Amniotic stem cell (primary cell): ENCODE measurements at places on chromosomes 1 and 21.
A peak's percentile ranks its signal among the peaks of the same experiment; 100 is the strongest.

DNA sequence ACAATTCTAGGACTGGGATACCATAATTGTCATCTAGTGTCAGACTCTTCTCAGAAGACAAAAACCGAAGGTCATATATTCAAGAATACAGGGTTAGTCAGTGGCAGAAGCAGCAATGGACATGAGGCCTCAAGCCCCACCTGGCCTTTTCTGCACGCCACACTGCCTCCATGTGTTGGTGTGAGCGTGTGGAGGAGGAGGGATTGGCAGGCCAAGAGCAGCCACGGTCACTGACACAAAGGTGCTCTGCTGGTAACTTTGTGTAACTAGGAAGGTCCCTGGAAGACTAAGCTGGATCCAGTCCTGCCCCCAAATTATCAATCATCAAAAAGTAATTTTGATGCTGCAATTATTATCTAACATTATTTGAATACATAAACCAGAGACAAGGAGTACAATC, 34.9 kb downstream of the HSF2BP start:
- DNase-seq, result no peak

DNA sequence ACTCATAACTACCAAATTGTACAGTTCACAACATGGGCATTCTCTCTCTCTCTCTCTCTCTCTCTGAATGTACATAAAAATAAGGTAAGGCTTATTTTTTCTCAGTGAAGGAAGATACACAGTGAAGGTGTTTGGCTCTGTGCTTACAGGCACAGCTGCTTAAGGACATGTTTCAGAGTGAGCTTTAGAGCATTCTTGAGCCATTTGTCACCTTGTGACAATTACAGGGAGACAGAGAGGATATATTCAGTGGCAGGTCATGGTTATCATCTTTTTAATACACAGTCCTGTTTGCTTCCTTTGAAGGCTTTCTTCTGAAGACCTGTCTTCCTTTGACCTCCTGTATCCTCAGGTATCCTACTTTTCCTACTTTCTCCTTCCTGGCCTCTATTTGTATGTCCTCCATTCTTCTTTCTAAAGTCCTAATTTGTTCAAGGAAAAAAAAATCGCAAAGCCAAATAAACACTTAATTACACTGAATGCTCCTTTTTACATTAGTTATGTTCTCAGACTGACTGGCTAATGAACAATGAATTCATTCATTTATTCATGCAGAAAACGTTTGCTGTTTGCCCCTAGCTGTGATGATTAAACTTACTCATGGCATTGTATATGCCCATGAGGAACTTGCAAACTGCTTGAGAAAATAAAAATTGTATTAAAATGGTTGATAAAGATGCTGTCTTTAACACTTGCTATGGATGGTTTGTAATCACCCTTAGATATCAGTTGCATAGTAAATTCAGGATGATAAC, 33.4 kb downstream of the HSD17B7 start:
- DNase-seq, result no peak

DNA sequence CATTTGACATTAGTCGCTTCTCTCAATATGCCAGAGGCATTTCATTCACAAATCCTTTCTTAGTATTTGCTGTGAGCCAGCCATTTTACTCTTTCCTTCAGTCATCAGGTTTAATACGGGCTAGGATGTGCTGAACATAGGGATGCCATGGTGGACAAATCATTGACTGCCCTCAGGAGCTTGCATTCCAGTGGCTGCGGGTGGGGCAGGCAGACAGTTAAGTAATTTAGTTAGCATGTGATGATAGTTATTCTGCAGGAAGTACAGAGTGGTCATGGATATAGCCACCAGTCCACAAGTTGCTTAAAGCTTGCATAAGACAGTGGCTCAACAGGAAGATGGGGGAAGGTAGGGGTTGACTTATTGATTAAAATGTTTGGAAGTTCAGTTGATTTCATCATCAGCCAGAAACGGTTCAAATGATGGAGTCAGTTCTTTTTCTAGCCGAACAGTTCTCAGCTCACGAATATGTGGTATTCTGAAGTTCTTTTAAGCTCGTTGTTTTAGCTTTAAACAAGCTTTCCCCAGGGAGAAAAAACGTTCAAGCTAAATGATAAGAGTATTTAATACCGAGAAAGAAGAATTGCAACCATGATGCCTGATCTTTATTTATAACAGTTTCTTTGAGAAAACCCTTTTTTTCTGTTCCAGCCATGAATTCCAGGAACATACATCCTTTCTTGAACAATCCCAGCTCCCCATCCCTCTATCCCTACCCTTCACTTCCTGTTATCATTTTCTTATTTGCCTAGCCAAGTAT, 1.4 kb downstream of the SLC22A15 start:
- no peak for DNase-seq

DNA sequence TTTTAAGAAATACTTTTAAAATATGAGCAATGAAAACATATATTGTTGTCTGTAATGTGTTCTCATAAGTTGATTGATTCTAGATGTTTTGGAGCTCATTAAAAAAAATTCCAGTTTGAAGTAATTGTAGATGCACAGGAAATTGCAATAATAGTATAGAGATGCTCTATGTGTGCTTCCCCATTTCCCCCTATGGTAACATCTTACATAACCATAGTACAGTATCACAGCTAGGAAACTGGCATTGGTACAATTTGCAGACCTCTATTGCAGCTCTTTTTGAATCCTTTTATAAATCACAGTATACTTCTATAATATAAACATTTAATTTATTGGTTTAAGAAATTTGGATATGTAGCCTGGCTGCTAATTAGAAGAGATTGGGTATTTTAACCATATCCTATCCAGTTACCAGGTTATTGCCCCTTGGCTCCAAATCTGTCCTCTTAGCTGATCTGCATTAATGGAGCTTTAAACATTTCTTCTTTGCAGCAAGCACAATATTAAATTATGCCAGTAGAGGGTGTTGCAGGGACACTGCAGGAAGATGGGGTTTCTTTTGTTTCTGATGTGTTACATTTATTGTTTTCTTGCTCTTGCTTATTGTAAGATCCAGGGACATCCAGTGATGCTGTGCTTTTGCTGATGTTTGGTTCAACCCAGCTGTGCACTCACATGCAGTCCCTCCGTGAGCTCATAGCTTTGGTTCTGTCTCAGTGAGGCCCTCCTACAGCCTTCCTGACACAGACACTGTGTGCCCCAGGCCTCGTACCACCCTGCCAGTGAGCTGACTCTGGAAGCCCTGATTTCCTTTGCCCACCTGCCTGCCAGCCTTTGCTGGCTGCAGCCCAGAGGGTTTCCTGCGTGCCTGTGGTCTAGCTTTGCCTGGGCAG, 103.3 kb downstream of the RABGAP1L start:
- peak; percentile 18 for DNase-seq

- DNase-seq, result no peak
These were observed 9.0 kb upstream of the EPS8L3 start for GRCh38 chr1:109772658-109773202.

DNA sequence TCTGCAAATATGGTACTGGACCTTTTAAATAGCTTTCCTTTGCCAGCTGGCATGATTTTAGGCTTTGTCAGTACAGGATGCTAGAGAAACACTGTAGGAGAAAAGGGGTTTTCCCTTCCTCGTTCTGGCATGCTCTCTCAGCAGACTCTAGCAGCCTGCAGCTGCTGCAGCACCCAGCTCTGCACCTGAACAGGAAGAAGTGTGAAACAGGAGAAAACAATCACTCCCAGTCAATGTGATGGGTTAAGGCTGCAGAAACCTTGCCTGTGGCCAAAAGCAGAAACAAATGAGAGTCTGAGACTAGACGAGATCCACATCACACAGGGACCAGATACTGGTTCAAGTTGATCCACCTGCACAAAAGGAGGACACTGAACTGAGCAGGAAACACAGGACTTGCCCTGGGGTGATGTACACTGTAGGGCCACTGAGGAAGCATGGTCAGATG, 21.2 kb downstream of the OVGP1 start:
- DNase-seq, result no peak

DNA sequence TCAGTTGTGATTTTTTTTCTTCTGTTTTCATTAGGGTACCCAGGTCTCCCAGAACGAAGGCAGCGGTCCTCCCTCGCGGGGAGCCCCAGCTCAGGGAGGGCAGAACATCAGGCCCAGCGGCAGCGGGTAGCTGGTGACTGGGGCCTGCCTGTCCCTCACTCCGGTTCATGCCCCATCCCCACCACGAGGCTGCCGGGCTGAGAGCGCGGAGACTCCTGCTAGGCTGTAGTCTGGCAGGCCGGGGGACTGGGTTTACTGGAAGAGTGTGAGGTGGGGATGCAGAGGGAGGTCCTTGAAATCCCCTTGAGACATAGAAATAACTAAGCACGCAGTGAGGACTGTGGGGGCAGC, 10.5 kb downstream of the BRINP2 start:
- DNase-seq, result no peak
